Activated T-helper 1 cell treated with Interleukin-2 at 50 U/mL for 16 hours (primary cell): ENCODE measurements at places on chromosomes 7 and 10.

DNA sequence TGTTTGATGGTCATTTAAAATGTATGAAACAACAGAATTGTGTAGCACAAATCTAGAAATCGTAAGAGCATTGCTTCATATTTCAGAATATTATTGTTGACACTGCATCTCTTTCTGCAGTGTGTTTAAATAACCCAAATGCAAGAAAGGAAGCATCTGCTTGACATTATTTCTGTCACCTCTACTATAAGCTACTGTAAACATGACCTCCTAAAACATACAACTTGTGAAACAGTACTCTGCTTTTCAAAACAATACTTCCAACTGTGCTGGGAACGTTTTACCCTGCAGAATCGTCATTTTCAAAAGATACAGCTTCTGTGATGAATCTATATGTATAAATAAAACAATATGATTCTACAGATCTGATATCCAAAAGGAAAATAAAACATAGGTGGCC is 82.0 kb downstream of the RNF133 start:
- no peak for DNase-seq

GRCh38 chr7:92873776-92874175 is 37.4 kb upstream of the CDK6 start:
- no peak for DNase-seq

GRCh38 chr7:47804767-47805545 is 143.3 kb downstream of the PKD1L1 start:
- DNase-seq, result no peak

- no peak for DNase-seq
These were observed 34.5 kb downstream of the ADAP1 start for GRCh38 chr7:919924-920341.
